ENCODE measurements at places on chromosomes 6 and 20.
A peak's percentile ranks its signal among the peaks of the same experiment; 100 is the strongest.

DNA sequence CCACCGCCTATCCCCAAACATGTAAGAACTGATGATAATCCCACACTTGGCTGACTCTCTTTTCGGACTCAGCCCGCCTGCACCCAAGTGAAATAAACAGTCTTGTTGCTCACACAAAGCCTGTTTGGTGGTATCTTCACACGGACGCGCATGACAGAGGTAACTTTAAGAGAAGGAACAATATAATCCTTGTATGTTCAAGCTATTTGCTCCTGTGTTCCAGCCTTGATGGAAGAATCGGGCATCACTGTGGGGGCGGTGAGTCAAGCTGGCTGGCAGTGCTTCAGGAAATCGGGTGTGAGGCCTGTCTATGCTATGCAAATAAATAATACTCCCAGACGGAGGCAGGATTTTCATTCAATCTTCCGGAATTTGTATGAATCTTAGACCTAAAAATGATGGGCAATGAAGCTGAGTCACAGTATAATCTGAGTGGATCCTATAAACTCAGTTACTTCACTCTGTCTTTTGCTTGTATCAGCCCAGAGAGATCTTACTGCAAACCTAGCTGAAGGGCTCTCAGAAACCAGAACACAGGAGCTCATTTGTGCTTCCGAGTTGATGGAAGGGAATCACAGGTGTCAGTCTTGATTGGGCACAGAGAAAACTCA lies 45.2 kb upstream of the NT5E start:
- DNase-seq: no peak

DNA sequence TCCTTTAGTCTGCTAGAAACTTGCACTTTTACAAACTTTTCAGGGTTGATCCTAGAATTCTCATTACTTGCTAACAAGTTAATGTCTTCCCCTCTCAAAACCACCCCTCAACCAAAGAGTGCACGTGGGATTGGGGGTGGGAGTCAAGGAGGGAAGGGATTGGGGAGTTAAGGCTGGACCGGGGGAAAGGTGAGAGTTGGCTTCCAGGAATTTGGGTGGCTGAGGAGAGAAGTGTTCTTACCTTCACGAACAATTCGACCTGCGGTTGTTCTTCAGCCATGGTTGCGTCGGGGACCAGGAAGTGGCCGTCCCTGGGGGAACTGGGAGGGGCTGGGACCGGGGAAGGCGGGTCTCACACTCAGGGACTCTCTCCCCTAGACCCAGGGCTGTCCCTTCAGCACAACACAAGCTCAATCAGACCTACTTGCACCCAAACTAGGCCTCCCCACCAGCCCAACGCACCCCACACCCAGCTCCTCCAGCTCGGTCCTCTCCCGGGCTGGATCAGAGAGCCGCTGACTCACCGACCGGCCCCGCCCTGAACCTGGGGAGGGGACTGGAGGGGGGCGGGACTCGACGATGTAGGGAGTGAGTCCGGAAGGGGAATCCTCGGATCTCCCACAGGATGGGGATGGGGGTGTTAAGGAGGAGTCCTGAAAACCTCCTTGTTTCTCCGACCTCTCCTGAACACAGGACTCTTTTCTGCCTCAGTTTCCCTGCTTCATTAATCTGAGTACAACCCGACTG lies at the start of gene CLIC1:
Gene CLIC1, minus strand, starts transcription at position 510 of the 747 bp plus-strand sequence. Its CDS starts 230 bp downstream, at position 280.
- DNase-seq: peak; percentile 53

- peak; percentile 42 for DNase-seq
Measured at GRCh38 chr6:125781314-125781868, 9.4 kb upstream of the NCOA7 start.

GRCh38 chr20:60424267-60424902 lies 466.2 kb downstream of the CDH26 start:
- no peak for DNase-seq

- DNase-seq: no peak
Measured at GRCh38 chr6:43833223-43833995, 63.4 kb downstream of the VEGFA start.

GRCh38 chr6:145457556-145457955 lies 277.8 kb downstream of the EPM2A start:
- no peak for DNase-seq

GRCh38 chr6:154901876-154902552 lies 93.1 kb upstream of the TIAM2 start:
- peak; percentile 75 for DNase-seq

GRCh38 chr6:13913226-13914001 lies 11.3 kb upstream of the RNF182 start:
- DNase-seq: peak; percentile 83

- DNase-seq: no peak
Measured at GRCh38 chr20:21556398-21556797, 42.5 kb upstream of the NKX2-2 start.

GRCh38 chr20:1336699-1337367 lies 7.9 kb upstream of the SDCBP2 start:
- DNase-seq: no peak

- DNase-seq: no peak
Measured at GRCh38 chr6:52305948-52306767, 21.6 kb upstream of the MCM3 start.

DNA sequence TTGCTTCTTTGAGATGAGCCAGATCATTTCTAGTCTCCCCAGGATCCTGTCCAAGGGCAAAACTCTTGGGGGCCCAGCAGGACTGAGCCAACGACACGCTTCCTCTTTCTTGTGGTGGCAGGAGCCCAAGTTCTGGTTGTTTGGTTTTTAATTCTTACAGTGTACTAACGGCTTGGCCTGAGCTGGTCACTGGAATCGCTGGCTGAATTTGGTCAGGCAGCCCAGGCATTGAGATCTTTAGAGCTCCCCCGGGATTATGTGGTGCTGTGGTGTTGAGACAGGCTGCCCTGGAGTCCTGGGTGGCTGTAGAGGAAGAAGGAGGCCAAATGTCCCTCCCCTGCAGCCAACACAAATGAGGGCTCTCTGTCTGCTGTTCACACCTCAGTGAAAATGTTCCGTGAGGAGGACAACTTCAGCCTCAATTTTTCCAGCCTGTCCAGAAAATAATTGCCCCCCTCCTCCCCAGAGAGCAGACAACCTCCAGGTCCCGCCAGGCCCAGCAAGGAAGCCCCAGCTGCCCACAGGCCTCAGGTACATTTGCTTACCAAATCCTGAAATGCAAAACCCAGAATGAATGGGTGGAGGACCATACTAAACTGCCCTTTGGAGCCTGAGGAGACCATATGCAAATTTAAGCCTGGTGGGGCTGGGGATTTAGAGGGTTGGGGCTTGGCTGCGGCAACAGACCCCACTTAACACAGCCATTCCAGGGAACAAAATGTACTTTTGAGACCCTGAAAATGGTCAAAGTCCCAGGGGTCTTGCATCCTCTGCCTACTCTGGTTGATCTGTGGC lies 23.6 kb downstream of the BNIP5 start:
- DNase-seq: no peak

GRCh38 chr20:31644701-31645100 lies 7.0 kb downstream of the COX4I2 start:
- DNase-seq: no peak

DNA sequence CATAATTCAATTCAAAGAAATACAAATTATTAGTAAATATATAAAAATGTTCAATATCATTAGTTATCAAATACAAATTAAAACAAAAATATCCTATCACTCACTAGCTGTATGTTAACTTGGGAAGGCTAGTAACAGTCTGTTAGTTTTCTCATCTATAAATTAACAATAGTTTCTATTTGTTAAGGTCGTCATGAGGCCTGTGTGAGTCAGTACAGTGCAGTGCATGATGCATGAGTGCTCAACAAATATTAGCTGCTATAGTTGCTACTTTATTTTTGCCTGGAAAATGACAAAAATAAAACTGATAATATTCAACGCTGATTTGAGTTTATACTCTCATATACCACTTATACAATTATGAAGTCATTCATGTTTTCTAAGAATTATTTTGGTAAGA lies 401.6 kb upstream of the RUNX2 start:
- DNase-seq: no peak

GRCh38 chr6:154909821-154910220 lies 85.3 kb upstream of the TIAM2 start:
- no peak for DNase-seq

DNA sequence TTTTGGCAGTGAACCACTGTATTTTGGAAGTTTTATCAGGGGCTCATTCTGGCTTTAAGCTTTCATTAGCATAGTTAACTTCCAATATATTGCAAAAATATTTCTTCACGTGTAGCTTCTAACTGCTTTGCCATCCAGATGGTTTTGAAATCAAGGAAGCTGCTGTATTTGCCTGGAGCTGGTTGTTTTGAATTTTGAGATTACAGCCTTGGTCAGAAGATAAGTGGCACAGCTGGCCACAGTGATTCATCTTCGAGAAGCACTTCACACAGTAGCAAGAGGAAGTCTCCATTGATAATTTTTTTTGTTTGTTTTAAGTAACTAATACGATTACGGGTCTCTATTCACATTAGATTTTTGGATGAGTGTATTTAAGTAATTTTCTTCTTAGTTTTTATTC lies 3.8 kb downstream of the APCDD1L start:
- DNase-seq: no peak

DNA sequence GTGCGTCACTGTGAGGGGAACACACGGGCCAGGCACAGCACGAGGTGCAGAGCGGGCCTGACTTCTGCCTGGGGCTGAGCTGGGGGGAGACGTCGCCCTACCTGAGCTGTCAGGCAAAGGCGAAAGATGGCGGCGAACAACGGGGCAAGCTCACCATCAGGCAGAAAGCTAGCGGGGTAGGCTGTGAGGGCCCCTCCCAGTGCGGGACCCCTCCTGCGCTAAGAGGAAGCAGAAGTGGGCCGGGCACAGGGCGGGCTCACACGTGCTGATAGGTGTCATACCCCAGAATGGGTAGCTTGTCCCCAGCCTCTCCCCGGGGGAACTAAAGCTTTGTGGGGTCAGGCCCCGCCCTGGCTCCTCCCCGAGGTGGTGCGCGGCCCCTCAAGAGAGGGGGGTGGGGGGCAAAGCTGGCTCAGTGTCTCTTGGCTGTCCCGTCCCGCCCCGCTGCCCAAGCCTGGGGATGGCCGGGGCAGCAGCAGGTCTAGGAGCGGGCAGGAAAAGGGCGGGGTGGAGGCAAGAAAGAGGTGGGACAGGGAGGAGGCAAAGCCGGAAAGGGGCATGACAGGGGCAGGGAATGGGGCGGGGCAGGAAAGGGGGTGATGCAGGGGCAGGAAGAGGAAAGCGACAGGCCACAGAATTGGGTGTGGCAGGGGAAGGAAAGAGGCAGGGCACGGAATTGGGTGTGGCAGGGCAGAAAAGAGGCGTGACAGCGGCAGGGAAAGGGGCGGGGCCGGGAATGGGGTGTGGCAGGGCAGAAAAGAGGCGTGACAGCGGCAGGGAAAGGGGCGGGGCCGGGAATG lies 14.7 kb downstream of the UCKL1 start:
- no peak for DNase-seq

DNA sequence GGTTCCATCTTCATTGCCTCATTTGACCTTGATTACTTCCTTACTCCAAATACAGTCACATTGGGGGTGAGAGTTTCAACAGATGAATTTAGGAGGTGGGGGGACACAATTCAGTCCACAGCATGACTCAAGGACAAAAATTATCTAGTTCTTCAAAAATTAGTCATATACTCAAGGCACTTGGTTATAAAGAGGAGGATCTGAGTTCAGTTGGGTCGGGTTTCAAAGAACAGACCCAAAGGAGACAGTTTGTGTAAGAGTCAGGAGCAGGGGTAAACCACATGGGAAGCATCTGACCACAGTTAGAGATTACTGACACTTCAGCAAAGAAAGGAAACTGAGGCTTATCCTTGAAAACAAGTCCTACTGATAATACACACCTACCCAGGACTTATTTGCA lies 138.0 kb downstream of the TBC1D7 start:
- no peak for DNase-seq

DNA sequence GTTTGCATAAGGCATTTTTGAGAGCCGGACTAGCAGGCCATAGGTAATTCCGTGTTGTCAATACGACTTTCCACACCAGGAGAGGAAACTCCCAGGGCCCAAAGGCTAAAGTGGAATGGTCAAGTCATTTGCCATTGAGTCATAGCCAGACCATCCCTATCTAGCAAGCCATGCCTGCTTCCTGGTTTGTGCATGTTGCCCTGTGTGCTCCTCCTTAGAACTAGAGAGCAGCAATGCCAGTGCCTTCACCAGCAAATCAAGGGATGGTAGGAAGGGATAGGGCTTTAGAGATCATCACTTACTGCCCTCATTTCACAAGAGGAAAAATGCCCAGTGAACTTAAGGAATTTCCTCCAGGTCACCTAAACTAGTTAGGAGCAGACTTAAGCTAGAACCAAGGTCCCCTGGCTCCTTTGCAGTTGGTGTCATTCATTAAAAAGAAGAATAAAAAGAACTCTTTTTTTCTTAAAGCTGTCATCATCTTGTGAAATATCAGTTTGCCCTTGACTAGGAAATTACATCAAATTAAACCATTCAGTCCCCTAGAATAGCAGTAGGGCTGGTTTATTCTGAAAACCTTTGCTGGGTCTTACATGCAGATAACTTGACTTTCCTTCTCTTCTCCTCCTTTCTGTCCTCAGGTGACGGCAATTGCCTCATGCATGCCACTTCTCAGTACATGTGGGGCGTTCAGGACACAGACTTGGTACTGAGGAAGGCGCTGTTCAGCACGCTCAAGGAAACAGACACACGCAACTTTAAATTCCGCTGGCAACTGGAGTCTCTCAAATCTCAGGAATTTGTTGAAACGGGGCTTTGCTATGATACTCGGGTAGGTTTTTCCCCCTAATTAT lies 7.4 kb downstream of the TNFAIP3 start:
- no peak for DNase-seq

- no peak for DNase-seq
Measured at GRCh38 chr20:45695496-45695895, 6.3 kb upstream of the WFDC13 start.

DNA sequence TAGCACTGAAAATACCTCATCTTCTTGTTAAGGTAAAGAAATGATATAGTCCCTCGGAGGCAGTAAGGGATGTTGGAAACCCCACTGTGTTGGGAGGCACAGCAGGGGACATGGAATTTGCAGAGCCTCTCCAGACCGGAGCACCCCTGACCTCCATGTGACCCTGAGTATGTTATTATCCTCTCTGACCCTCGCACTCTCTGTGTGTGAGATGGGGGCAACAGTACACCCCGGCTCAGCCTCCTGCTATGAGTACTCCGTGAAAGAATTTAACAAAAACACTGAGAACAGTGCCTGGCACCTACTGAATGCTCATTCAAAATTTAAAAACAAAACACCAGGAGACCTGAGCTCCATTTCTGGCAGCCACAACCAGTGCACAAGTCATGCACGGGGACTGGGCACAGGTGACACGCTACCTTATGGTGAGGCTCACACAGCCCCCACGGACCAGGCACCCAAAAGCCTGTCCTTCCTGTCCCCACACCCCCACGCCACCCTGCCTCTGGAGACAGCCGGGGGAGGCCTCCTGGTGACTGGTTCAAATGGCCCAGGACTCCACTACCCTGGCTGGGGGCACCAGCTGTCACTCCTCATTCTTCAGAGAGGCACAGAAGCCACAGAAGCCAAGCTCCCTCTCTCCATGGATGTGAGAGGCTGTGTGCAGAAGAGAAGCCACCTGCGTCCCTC lies 6.1 kb downstream of the NINL start:
- no peak for DNase-seq

GRCh38 chr6:37923514-37923913 lies 104.0 kb downstream of the ZFAND3 start:
- no peak for DNase-seq

GRCh38 chr6:132974122-132974521 lies 159.8 kb downstream of the RPS12 start:
- DNase-seq: no peak

- no peak for DNase-seq
Measured at GRCh38 chr6:53737746-53738145, 57.1 kb upstream of the LRRC1 start.

- no peak for DNase-seq
Measured at GRCh38 chr20:5745416-5746030, 4.7 kb upstream of the SHLD1 start.
